Aorta (tissue), 5 donors: ENCODE measurements at places on chromosomes 13 and 19. TPM values are rescaled to one million over a fixed set of nuclear protein-coding genes. Genes with fewer than 3 reads are reported as not detected.

The STOML3 gene
- total RNA-seq, result not detected

GRCh38 chr13:98176777-98177608, at the start of gene RNF113B:
TSS of gene RNF113B (minus strand) at chr13:98177269. CDS start at chr13:98177236, 33 bp downstream.
- no peaks in the 10 kb centered on the region for H3K36me3 ChIP-seq
- no peak within 1 kb of the TSS for H3K27ac ChIP-seq
- H3K4me3 ChIP-seq, result no peak within 1 kb of the TSS
- DNase-seq, result no peak

GRCh38 chr13:86681223-86681622, 882.0 kb upstream of the SLITRK6 start:
- no peaks in the 10 kb centered on the region for H3K4me1 ChIP-seq
- no peak overlapping the region for H3K27ac ChIP-seq
- no peak overlapping the region for H3K4me3 ChIP-seq
- no peak for DNase-seq
- H3K27me3 ChIP-seq, result no peaks in the 10 kb centered on the region

DNA sequence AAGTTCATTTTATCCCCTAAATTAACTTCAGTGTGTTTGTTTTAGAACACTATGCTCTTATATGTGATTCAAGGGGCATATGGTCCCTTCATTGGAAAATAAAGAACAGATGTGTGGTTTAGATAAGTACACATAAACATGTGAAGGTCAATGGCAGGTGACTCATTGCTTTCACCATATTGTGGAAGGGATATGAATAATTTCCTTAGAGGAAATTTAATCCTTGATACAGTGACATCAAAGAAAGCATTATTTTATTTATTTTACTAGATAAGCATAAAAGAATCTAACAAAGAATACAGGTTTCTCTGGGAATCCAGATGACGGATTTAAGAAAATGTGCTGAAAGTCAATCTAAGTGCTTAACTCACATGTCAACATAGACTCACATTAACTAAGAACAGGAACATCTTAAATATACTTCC, 373.5 kb downstream of the KCTD12 start:
- DNase-seq, result no peak
- H3K36me3 ChIP-seq, result no peaks in the 10 kb centered on the region
- H3K4me3 ChIP-seq, result no peak overlapping the region
- no peaks in the 10 kb centered on the region for H3K27me3 ChIP-seq

The IGSF23 gene
- total RNA-seq, result not detected

DNA sequence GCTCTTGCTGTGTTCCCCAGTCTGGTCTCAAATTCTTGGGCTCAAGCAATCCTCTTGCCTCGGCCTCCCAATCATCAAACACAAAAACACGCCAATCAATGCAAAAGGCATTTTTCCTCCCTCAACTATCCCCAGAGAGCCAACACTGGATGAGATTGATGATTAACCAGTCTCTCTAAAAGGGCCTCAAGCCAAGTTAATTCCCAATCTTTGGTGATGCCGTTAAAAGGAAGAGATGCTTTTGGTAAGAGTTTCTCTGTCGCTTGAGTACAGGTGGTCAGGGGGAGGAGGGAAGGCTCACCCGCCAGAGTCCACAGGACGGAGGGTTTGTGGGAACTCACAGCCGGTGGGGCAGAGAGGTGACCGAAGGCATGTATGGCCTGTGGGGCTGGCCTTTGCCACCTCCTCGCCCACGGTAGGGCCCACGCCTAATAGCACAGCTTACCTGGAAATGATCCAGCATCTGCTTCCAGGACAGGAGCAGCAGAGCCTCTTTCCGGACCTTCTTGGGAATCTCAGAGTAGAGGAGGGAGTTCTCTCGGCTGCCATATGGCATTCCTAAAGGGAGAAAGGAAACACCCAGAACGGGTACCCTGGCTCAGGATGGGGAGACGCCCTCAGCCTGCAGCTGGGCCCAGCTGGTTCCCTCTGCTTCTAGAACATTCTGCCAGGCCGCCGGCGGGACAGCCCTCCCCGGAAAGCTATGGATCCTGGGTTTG, 18.1 kb downstream of the DPP9 start:
- no peaks in the 10 kb centered on the region for H3K27me3 ChIP-seq
- no peak for DNase-seq
- no peak overlapping the region for H3K4me3 ChIP-seq
- H3K4me1 ChIP-seq, result no peaks in the 10 kb centered on the region
- H3K36me3 ChIP-seq, result peaks cover 6% of the 10 kb centered on the region

GRCh38 chr13:27432611-27433210, 8.3 kb downstream of the GTF3A start:
- H3K27ac ChIP-seq, result no peak overlapping the region
- H3K36me3 ChIP-seq, result peaks cover 23% of the 10 kb centered on the region
- H3K4me1 ChIP-seq, result no peaks in the 10 kb centered on the region
- no peak overlapping the region for H3K4me3 ChIP-seq
- no peaks in the 10 kb centered on the region for H3K27me3 ChIP-seq

The ZNF541 gene
- 0.13 TPM for total RNA-seq

DNA sequence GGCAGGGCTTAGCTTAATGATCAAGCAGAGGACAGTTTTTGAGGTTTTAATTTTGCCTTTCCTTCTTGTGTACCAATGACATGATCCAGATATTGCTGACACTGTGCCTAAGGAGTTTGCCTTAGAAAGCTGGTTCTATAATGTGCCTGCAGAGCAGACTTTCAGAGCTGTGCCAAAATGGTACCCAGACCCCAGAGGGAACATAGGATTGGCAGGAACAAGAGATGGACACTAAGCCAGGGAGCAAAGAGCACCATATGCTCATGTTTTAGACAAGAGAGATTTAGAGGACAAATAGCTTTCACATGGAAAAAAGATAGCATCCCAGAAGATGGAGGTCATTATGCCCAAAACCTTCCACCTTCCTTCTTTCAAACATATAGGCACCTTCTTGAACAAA, 1241.5 kb upstream of the SPRY2 start:
- DNase-seq, result no peak
- H3K36me3 ChIP-seq, result no peaks in the 10 kb centered on the region
- H3K4me3 ChIP-seq, result no peak overlapping the region
- H3K27ac ChIP-seq, result no peak overlapping the region
- H3K27me3 ChIP-seq, result no peaks in the 10 kb centered on the region

- no peak overlapping the region for H3K4me3 ChIP-seq
- H3K4me1 ChIP-seq, result no peaks in the 10 kb centered on the region
- H3K27ac ChIP-seq, result no peak overlapping the region
- no peak for DNase-seq
These were observed 34.5 kb downstream of the PLEKHJ1 start for GRCh38 chr19:2201473-2202148.

The ZNF490 gene
- 7.0 TPM for total RNA-seq
